Endodermal cell (in vitro differentiated cells): ENCODE measurements at places on chromosomes 16 and 17.

DNA sequence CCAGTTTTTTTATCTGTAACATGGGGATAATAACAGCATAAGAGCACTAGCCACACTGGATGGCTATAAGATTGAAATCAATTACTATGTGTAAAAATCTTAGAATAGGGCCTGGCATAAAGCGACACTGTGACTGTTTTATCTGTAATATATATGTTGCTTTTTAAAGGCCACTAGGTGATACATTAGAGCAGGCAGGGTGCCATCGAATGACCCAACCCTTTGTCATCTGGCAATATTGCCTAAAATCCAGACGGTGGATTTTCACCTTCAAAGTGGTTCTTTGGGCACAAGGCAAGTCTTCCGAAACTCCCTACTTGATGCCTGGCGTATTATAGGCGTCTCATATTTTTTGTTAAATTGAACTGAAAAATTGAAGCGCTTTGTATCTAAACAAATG is 69.1 kb downstream of the PRKCA start:
- DNase-seq = no peak

DNA sequence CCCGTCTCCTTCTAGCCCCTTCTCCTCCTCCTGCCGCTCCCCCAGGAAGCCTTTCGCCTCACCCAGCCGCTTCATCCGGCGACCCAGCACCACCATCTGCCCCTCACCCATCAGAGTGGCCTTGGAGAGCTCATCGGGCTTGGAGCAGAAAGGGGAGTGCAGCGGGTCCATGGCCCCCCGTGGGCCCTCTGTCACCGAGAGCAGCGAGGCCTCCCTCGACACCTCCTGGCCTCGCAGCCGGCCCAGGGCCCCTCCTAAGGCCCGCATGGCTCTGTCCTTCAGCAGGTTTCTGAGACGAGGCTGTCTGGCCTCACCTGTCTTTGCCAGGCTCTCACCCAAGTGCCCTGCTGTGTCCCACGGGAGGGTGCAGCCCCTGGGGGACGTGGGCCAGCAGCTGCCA is 87.9 kb downstream of the RGS9 start:
- no peak for DNase-seq

DNA sequence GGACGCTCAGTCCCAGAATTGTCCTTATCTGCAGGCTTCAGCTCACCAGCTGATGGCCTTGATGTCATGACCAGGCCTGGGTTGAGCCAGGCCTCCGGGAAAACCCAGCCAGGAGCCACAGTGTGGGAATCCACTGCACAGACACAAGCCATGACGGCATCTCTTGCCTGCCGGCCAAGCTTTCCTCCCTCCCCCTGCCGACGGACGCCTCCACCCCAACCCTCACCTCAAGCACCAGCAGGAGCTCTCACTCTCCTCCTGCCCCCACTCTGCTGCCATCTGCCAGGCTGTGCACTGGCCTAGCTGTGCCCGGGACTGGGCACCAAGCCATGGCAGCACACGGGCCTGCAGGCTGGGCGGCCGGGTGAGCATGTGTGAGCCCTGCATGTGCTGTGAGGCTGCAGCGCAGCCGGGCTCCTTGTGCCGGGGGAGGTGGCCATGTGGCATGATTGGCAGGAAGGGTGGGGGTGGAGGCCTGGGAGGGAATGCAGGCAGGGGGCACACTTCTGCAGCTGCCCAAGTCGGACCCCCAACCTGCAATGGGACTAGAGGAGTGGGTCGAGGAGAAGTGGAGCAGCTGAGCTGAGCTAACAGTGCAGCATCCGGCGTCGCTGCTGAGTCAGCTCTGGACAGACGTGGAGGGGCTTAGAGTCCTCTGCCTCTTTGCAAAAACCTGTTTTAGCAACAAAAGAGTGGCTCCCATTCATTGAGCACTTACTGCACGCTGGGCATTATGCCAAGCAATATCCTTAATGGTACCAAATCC is 268.5 kb downstream of the CBLN1 start:
- peak; percentile 48 for DNase-seq

DNA sequence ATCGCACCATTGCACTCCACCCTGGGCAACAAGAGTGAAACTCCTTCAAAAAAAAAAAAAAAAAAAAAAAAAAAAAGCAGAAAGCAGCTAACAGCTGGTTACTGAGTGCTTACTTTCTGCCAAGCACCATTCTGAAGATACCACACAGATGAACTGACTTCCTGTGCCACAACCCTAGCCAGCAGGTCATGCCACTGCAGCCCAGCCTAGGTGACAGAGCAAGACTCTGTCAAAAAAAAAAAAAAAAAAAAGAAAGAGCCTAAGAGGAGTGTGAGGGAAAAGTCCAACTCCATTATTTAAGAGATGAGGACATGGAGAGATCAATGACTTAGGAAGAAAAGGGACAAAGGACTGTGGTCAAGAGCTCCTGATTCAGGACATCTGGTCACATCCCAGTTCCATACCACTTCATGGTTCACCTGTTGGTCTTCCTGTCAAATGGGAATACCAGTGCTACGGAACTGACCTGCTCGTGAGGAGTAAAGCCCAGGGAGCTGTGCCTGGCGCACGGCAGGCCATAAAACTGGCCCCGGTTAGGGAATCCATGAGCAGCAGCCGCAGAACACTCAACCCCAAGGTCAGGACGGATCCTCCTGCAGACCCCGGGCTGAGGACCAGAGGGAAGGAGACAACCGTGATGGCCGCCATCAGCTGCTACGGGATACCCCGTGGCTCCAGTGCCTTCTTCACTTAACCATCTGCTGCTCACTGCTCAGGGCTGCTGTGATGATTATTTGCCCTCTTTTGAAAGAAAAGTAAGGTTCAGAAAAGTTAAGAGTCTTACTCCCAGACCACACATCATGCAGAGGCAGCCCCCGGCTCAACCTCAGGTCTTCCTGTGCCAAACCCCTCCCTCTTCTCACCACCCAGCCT is 950 bp downstream of the KLHDC4 start:
- no peak for DNase-seq

DNA sequence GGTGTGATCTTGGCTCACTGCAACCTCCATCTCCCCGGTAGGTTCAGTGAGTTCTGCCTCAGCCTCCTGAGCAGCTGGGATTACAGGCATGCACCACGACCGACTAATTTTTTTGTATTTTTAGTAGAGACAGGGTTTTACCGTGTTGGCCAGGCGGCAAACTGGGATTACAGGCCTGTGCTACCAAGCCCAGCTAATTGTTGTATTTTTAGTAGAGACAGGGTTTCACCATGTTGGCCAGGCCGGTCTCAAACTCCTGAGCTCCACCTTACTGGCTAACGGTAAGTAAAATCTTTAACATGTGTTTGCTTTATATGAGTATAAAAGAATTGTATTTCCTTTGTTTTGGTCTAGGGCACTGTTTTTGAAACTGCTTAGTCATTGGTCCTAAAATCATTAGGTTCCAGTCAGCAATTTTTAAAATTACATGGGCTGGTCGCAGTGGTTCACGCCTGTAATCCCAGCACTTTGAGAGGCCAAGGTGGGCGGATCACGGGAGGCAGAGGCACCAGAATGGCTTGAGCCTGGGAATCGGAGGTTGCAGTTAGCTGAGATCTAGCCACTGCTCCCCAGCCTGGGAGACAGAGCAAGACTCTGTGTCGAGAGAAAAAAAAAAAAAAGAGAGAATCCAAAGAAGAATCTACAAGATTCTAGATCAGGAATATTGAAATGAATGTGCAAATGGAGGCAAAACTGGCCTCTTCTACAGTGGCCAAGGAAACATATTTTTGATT is 3.6 kb downstream of the FLYWCH1 start:
- no peak for DNase-seq
